Activated T-cell treated with anti-CD3 and anti-CD28 coated beads, Interleukin-2, amount 50 U/mL, for 24 hours (primary cell): ENCODE measurements at places on chromosomes 16 and 17.

DNA sequence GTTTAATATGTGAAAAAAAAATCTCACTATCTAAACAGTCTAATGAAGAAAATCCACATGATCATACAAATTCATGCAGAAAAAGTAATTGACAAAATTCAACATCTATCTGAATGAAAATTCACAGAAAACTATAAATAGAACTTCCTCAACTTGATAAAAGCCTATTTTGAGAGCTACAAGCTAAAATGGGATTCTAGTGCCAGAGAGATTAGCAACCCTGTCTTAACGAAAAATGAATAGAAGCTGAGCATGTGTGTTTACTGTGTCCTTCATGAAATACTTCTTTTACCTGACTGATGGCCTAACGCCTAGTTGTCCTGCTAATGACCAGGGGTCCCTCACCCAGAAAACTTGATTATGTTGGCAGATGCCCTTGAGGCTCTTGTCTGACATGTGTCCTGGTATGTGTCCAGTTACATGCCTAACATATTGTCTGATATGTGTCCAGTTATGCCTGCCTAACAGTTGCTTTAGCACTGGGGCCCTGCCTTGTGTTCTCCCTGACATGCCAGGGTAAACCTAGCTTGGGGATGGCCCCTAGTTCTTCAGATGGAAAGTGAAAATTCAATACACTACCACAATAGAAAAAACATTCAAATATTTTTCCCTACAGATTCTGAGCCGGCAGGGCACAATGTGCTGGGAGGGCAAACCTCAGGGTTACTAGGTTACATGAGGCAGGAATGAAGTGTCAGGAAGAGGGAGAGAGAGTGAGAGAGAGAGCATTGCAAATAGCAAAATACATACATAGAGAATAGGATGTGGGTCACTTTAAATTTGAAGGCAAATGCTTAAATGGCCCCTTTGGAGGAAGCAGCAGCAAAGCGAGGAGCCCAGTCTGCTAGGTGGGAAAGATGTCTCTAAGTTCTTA, 834.0 kb downstream of the CDH11 start:
- DNase-seq: no peak

DNA sequence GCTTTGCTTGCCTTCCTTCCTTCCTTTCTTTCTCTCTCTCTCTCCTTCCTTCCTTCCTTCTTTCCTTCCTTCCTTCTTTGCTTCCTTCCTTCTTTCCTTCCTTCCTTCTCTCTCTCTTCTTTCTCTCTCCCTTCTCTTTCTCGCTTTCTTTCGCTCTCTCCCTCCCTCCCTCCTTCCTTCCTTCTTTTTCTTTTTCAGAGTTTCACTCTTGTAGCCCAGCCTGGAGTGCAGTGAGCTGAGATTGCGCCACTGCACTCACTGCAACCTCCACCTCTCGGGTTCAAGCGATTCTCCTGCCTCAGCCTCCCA, 17.9 kb downstream of the FOXJ1 start:
- no peak for DNase-seq

GRCh38 chr17:37025238-37025637, 76.5 kb downstream of the AATF start:
- no peak for DNase-seq

GRCh38 chr16:81716478-81717225, 62.4 kb upstream of the PLCG2 start:
- DNase-seq: no peak

DNA sequence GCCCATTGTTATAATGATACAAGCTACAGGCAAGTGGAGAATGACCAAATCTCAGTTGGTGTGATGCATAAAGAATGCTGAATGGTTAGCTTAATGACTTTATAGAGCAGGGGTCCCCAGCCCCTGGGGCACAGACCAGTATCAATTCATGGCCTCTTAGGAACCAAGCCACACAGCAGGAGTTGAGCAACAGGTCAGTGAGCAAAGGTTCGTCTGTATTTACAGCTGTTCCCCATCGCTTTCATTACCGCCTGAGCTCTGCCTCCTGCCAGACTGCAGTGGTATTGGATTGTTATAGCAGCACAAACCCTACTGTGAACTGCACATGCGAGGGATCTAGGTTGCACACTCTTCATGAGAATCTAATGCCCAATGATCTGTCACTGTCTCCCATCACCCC, 114.0 kb upstream of the ZFHX3 start:
- no peak for DNase-seq

- no peak for DNase-seq
These were observed 15.5 kb upstream of the NAGLU start for GRCh38 chr17:42520540-42520951.

GRCh38 chr17:48611681-48612455, 1.1 kb upstream of the HOXB7 start:
- no peak for DNase-seq

GRCh38 chr17:1030684-1031532, 34.0 kb downstream of the TIMM22 start:
- no peak for DNase-seq

DNA sequence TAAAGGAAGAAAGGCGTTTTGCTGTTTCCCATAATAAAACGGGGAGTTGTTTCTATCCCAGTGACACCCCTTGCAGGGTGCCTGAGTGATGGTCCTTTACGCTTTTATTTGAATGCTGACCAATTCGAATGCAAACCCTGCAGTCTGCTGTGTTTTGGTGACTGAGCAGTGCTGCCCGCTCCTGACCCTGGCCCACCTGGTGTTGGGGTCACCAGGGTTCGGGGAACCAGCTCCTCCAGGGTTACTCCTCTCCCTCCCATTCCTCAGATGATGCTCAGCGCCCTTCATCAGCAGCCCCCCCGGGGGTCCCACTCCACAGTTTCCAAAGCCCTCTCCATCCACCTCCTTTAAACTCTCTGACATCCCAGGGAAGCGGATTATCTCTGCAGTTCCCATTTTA, 6.0 kb downstream of the CA4 start:
- no peak for DNase-seq

DNA sequence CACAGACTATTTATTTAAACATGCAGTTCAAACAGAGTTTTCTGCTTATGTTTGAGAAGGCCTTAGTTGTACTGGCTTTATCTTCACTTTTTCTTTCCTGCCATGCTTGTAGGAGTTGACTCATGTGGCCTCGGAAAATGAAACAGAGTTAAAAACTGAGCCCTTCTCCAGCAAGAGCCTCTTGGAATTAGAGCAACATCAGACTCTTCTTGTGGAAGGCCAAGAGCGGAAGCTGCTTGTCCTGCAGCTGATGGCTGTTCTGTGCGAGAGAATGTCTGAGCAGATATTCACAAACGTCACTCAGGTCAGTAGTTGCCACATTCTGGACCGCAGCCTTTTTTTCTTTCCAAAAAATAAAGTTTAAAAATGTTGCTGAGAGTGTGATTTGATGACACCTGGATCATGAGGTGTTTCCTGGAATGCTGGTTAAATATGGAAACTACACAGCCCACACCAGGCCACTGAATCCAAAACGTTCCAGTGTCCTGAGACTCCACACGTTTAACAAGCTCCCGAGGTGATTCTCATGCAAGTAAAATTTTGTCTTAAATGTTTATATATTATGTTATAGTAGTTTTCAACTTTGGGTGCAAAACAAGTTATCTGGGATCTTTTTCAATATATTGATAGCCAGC, 65.9 kb downstream of the TANGO6 start:
- no peak for DNase-seq

GRCh38 chr16:35743101-35743692, 2283.8 kb downstream of the TP53TG3F start:
- no peak for DNase-seq

DNA sequence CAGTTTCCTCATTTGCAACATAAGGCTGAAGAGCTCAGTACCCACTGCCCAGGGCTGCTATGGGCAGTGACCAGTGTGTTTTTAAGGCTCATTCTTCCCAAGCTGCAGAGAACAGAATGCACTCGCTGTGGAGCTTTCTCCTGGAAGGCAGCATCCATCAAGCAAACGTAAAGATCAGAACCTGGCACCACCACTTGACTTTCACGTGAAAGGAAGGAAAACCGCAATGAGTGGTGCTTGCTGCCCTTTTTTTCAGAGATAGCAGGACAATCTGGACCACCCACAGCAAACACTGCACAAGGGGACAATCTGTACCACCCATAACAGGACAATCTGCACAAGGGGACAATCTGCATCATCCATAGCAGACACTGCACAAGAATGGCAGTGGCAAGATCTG, 11.2 kb downstream of the CSNK1D start:
- no peak for DNase-seq

GRCh38 chr16:79261944-79262552, 338.5 kb downstream of the MAF start:
- no peak for DNase-seq

- DNase-seq: no peak
These were observed 12.1 kb downstream of the CA5A start for GRCh38 chr16:87924041-87924810.

DNA sequence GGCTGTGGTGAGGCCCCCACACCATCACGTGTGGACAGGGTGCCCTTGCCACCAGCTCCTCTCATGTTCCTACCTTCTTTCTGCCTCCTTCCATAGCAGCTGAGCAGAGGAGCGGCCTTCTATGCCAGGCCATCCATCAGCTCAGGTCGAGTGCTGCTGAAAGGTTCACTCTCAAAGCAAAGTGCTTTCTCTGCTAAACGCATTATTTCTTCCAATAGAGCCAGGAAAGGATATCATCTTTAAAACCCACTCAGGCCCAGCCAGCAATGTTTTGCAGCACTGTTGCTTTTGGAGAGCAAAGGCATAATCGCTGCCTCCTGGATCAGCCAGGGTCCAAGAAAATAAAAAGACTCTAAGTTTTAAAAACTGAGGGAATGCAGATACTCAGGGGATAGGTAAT, 54.9 kb upstream of the GPRC5B start:
- no peak for DNase-seq

- DNase-seq: no peak
These were observed 30.6 kb upstream of the ENDOV start for GRCh38 chr17:80384078-80384960.

DNA sequence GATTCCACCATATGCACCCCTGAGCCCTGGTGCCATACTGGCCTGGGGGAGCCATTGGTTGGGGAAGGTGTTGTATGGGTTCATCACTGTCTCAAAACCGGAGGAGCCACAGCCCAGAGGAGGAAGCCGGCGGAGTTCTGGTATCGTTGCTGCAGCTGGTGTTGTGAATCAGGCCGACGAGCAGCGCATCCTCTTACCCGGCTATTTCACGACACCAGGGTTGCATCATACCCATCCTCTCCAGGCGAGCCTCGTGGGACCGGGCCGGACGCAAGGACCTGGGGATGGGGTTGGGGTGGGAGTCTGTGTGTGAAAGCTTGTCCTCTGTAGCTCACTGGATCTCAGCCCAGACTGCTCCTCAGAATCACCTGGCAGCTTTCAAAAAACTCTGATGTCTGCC, 6.6 kb upstream of the SLC12A3 start:
- DNase-seq: no peak

DNA sequence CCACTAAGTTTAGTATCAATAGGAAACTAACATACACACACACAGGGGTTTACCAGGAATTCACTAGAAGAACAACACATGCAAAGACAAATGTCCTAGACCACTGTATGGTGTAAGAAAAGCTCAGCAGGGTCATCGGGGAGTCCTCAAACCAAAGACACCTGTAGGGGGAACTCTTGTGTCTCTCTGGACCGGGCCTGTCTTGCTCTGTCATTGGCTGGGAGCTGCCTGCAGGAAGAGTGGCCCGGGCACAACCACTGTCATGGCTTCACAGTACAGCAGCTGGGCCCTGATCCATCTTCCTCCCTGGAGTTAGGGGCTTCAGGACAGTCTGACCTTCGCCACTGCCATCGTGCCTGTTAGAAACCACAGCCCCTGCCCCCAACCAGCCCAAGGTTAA, 263.6 kb upstream of the DYNLRB2 start:
- DNase-seq: no peak

DNA sequence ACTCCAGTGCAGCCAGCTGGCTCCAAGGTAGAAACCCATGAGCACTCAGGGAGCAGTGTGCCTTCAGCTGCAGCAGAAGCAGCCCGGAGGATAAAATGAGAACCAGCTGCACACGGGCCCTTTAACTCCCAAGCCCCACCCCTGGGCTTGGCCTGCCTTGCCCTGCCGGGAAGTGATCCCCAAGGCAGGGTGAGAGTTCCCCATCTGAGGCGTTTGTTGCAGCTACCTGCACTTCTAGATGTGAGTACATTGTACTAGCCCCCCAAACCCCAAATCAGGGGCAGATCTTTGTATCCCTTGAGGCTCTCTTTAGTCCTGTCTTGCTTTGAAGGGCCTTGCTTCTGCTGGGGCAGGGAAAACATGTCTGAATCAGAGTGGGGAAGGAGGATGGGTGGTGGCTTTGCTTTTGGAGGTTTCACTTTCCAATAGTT, at the start of gene MVP:
Gene MVP, plus strand, starts transcription at position 192 of the 431 bp plus-strand sequence. CDS start 10,088 bp downstream, outside the sequence.
- DNase-seq: peak; percentile 77

GRCh38 chr17:30519166-30519565, 42.0 kb downstream of the GOSR1 start:
- DNase-seq: no peak
